ENCODE measurements at places on chromosomes 5 and 9.

- no peak for DNase-seq
These were observed 8.0 kb upstream of the UBAC1 start for GRCh38 chr9:135969064-135969683.

DNA sequence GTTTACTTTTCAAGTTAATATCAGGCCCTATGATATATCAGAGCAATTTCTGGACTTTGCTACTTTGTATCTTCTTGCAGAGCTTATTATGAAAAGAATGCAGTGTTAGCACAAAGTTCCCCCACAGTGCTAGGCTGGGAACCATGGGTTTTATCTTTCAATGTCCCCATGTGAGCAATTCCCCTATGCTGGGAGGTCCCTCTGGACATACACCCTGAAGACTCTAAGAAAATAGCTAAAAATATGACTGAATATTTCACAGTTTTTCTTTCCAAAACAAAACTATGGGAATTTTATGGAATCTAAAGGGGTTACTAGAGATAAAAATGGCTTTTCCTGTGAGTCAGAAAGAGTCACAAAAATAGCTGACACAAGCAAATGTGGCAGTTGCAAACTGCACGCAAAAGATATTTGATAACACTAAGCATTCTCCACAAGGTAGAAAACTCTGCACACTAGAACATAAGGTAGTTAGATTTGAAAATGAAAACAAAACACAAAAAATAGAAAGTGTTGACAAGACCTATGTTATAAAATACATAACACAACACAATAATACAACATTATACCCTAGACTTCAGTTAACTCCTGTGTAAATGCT, 487.5 kb upstream of the GRIN3A start:
- no peak for DNase-seq

DNA sequence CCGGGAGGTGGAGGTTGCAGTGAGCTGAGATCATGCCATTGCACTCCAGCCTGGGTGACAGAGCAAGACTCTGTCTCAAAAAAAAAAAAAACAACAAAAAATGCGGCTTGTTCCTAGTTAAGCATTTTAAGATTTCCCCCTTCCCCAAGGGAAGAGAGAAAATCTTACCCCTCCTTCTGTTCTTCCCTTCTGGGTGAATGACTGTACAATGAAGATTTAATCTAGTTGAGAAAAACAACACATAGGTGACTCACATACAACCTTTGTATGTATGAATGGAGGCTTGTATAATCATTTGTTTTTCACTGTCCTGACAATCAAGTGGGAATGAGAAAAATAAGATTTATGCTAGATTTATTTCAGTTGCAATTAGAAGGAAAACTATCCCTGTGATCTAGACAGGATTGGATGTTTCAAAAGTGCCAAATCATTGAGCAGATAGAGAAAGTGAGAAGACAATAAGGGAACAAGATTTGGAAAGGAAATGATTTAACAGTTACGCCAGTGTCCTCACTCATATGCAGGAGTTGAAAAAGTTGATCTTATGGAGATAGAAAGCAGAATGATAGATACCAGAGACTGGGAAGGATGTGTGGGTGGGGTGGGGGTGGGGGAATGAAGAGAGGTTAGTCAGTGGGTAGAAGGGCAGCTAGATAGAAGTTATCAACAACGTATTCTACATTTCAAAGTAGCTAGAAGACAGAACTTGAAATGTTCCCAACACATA, 16.7 kb downstream of the GDA start:
- no peak for DNase-seq

DNA sequence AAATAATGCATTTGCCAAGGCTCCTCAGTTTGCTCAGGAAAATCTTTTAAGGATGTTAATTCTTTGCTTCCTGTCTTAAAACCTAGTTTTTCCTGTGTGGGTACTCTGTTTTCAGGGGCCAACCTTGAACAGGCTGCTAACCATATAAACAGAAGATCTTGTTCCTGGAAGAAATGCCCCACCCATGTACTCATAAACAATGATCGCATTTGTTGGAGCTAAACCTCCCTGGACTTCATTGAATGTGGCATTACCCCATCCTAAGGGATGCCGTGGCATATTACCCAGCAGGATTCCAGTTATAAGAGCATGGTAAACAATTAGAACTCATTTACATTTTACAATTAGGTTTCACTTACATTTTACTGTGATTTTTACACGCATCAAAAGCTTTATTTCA, 436.0 kb downstream of the ZNF608 start:
- no peak for DNase-seq

GRCh38 chr9:109934136-109934856, 154.3 kb downstream of the PALM2AKAP2 start:
- no peak for DNase-seq
